ENCODE measurements at places on chromosomes 5 and 9.

DNA sequence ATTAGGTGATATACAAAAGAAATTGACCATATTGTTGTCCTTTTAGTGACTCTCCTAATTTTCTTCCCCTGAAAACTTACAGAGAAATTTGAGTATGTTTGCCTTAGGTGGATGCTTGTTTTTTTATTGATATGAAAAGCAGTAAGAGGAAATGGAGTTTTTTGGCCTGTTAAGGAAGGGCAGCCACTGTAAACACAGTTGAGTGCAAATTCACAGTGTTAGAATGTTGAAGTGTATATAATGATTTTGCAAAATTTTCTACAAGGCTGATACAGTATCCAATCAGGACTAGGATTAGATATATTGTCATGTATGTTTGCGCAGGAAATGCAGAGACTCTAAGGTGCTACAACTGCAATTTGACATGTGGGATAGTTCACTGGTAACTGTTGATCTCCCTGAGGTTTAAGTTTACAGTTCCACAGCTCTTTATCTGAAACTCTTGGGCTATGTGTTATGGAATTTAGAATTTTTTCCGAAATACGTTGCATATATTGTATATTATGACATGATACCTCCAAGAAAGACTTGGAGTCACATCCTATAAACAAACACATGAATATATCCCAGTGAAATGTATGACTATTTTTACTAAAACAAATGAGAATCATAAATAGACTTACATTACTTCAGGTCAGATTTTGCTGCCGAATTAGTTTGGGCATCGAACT lies 62.5 kb downstream of the FXN start:
- H3K4me1 ChIP-seq, result 0 out of 2 replicates have a peak, but pooled peaks cover 5% of the 10 kb centered on the region
- H3K4me3 ChIP-seq, result no peak overlapping the region
- DNase-seq, result no peak
- H3K27ac ChIP-seq, result no peak overlapping the region
- no peaks in the 10 kb centered on the region for H3K36me3 ChIP-seq

DNA sequence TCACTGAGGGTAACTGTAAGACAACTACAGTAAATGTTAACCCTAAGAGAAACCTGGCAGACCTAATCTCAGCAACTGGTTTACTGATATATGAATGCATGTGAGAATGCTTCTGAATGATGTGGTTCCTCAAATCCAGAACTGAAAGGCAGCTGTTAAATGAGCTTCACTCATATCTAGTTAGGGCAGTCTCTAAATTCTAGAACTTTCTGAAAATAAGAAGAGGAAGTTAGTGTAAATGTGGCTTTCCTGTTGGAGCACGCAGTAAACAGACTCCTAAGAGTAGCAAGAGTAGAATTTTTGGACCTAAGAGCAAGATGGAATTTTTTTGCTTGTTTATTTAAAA lies 117.9 kb upstream of the KCNN2 start:
- no peak for DNase-seq
- H3K27ac ChIP-seq, result no peak overlapping the region
- H3K4me1 ChIP-seq, result no peaks in the 10 kb centered on the region
- no peaks in the 10 kb centered on the region for H3K36me3 ChIP-seq

DNA sequence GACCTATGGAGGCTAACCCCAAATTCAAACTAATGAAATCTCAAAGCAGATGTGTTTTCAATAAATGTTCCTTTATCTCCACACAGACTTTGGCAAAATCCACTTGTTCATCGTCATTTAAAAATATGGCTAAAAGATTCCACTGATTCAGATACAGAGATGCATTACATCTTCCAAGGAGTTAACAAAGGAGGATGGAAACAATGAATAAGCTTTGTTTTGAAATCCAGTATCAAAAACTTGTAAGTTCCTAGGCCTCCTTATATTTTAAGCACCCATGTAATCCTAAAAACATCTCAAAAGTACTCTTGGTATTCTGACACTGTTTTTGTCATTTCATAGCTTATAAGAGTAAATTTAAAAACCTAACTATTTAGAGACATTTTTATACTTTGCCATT lies 345.6 kb upstream of the ACTBL2 start:
- H3K27ac ChIP-seq, result no peak overlapping the region
- no peaks in the 10 kb centered on the region for H3K27me3 ChIP-seq
- H3K4me1 ChIP-seq, result no peaks in the 10 kb centered on the region
- no peak overlapping the region for H3K4me3 ChIP-seq

DNA sequence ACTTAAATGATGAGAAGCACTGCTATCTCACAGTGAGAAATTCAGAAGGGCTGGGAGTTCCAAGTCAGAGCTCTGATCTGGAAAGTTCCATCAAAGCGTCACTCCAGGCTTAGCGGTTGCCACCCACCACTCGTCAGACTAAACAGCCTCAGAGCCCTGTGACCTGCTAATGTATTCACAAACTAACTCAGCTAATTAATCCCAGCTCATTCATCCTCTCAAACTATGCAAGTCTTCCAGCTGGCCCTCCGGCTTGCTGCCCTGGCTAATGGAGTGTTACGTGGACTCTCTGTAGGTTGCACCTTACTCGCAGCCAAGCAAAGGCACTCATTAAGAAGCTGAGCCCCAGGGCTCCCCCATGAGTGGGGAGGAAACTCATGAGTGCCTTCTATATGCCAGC lies 82.2 kb upstream of the GABRP start:
- no peaks in the 10 kb centered on the region for H3K27me3 ChIP-seq
- DNase-seq, result no peak
- H3K27ac ChIP-seq, result no peak overlapping the region

GRCh38 chr5:68290260-68290674 lies 74.7 kb downstream of the PIK3R1 start:
- DNase-seq, result no peak
- H3K27me3 ChIP-seq, result no peaks in the 10 kb centered on the region
- no peak overlapping the region for H3K4me3 ChIP-seq
- H3K4me1 ChIP-seq, result peaks cover 45% of the 10 kb centered on the region
- no peak overlapping the region for H3K27ac ChIP-seq
- peaks cover 4% of the 10 kb centered on the region for H3K36me3 ChIP-seq

GRCh38 chr5:154346427-154346826 lies 99.4 kb upstream of the SAP30L start:
- no peaks in the 10 kb centered on the region for H3K4me1 ChIP-seq
- H3K36me3 ChIP-seq, result no peaks in the 10 kb centered on the region
- DNase-seq, result no peak
- H3K27me3 ChIP-seq, result no peaks in the 10 kb centered on the region
- H3K27ac ChIP-seq, result no peak overlapping the region

DNA sequence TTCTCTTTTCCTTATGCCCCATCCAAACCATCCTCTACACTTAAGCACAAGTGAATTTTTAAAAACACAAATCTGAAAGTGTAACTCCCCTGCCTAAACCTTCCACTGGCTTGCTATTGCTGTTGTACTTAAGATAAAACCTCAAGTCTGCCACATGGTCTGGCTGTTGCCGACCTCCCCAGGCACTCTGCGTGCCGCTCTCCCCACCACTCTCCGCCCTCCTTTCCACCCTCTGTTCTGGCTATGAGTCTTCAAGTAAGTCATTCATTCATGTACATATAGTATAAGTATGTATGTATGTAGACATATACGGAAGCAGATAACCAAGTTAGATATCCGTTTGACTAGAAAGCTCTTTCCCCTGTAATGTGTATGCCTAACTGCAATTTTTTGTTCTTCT lies 94.7 kb upstream of the ANKRD55 start:
- no peak overlapping the region for H3K4me3 ChIP-seq
- H3K4me1 ChIP-seq, result peaks cover 11% of the 10 kb centered on the region
- no peaks in the 10 kb centered on the region for H3K36me3 ChIP-seq
- H3K27ac ChIP-seq, result no peak overlapping the region

DNA sequence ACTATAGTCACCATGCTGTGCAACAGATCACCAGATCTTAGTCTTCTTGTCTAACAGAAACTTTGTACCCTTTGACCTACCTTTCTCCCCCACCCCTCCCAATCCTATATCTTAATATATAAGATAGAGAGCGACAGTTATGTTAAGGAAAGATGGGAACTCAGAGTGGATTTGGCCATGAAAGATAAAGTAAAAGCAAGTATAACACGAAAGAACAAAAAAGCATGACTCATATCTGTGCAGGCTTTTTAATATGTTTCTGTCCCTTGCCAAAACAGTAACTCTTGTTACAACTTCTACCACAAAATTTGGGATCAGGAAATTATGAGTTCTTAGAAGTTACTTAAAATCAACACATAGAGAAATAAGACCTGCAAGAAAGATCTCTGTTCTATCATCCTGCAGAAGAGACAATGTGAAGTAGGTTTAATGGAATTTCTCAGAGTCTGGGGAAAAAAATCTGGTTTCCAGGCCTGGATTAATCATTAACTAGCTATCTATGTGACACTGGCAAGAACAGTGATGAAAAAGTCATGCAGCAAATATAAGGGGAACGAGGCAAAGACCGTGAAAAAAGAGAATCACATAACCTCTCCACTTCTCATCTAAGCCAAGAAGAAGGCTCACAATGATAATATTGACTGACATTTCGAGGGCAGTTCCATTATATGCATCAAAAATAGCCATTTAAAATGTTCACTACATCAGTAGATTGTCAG lies 18.6 kb downstream of the BAAT start:
- no peaks in the 10 kb centered on the region for H3K36me3 ChIP-seq
- H3K4me1 ChIP-seq, result no peaks in the 10 kb centered on the region
- H3K27me3 ChIP-seq, result no peaks in the 10 kb centered on the region
- H3K27ac ChIP-seq, result no peak overlapping the region
- DNase-seq, result no peak
- H3K4me3 ChIP-seq, result no peak overlapping the region

DNA sequence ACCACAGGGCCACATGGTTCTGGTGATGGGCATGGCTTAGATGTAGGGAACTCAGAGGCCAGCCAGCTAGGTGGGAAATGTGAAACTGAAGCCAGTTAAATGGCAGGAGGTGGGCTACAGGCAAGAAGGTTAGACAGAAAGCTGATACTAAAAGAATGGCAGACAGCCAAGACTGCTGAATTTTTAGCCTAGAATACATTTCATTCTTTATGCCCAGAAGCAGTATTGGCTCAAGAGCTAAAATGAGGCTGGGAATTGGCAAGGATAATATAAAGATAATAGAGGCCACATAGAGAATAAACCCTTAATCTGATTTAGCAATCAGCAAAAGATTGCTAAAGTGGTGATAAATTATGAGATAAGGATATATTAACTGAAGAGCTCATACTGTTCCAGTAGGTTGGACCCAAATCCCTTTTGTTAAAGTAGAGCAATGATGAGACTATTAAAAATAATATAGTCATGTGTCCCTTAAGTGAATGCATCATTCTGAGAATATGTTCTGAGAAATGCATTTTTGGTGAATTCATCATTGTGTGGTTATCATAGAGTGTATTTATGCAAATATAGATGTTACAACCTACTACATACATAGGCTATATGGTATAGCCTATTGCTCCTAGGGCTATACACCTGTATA lies 234.3 kb downstream of the CHSY3 start:
- H3K4me3 ChIP-seq, result no peak overlapping the region
- no peaks in the 10 kb centered on the region for H3K4me1 ChIP-seq
- no peaks in the 10 kb centered on the region for H3K27me3 ChIP-seq
- no peak overlapping the region for H3K27ac ChIP-seq
- no peak for DNase-seq
- H3K36me3 ChIP-seq, result no peaks in the 10 kb centered on the region

DNA sequence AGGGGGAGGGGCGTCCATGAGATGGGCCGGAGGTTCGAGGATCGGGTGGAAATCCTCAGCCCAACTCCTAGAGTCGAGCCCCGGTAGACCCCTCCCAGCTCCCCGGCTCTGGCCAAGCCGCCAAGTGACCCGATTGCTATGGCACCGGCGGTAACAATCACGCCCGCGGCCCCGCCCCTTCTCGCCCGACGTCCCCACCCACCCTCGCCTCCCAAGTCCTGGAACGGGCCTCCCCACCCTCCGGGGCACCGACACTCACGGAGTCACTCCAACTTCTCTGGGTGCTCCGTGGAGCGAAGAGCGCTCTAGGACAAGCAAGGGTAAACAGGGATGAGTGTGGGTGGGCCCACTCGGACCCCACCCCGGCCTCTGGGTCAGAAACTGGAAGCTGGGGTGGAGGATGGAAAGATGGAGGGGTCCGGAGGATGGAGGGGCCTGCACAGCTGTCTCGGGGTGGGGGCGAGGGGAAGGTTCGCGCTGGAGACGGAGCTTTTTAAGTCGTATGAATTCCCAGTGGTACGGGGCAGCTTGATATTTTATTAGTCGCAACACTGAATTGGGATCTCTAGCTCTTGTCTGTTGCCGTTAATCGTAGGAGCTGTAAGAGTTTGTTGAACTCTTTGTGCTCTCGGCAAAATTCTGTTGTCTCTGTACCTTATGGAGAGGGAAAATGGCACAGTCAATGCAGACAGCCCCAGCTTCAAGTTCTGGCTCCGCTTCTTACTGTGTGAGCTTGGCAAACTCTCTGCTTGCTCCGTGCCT lies at the start of gene SPACA9:
SPACA9 (plus strand) TSS at position 204 of the 762 bp plus-strand sequence. CDS start 5,050 bp downstream, outside the sequence.
- H3K27me3 ChIP-seq, result peaks cover 34% of the 10 kb centered on the region
- DNase-seq, result peak; percentile 77
- H3K36me3 ChIP-seq, result no peaks in the 10 kb centered on the region
- H3K4me1 ChIP-seq, result no peaks in the 10 kb centered on the region
- H3K27ac ChIP-seq, result no peak within 1 kb of the TSS

- no peaks in the 10 kb centered on the region for H3K36me3 ChIP-seq
- no peaks in the 10 kb centered on the region for H3K27me3 ChIP-seq
- no peak overlapping the region for H3K27ac ChIP-seq
Observed at GRCh38 chr9:130198501-130199179, 26.4 kb downstream of the NCS1 start.

DNA sequence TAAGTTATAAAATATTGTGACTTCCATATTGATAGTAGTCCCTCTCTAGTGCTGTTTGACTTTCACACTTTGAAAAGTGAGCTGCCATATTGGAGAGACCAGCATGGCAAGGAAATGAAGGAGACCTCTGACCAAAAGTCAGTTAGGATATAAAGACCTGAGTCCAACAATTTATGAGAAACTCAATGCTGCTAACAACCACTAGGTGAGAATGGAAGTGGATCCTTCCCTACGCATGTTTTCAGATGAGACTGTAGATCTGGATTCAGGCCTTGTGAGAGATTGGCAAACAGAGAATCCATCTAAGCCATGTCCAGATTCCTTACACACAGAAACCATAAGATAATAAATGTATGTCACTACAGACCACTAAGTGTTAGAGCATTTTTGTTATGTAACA lies 81.6 kb downstream of the CTNND2 start:
- DNase-seq, result peak; percentile 48
- H3K27ac ChIP-seq, result no peak overlapping the region
- no peaks in the 10 kb centered on the region for H3K36me3 ChIP-seq

DNA sequence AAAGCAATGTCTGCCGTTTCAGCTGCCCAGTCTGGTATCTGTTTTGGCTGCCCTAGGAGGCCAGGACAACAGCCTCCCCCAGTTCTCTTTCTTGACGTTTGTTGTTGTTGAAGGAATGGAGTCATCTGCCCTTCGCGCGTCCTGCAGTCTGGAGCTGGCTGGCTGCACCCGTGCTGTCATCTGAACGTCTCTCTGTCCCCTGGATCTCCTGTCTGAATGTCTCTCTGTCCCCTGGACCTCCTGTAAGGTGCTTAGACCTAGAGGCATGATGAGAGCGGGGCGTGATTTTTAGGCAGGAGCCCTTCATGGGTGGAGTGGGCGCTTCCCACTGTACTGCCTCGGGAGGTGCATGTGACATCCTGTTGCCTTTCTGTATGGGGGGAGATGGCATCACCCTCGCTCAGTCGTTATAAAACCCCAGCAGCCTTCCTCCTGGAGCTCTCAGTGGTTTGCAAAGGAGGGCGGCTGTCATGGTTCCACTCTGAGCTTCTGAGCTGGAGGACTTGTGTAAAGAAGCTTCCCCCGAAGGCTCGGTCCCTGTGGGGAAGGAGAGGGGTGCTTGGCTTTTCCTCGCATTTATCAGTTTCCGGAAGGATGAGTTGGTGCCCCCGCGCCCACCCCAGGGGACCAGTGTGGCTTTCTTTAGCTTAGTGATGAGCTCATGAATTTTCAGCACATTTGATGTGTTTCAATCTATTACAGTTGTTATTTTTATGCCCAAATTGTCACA lies 49.8 kb upstream of the OLFM1 start:
- H3K27me3 ChIP-seq, result no peaks in the 10 kb centered on the region
- no peaks in the 10 kb centered on the region for H3K36me3 ChIP-seq
- DNase-seq, result no peak
- no peak overlapping the region for H3K4me3 ChIP-seq
- no peaks in the 10 kb centered on the region for H3K4me1 ChIP-seq

Data from GM23338 (cell line).